ENCODE measurements at places on chromosomes 11 and 22.

GRCh38 chr11:57146301-57146700 is 35.5 kb upstream of the LRRC55 start:
- no peak for DNase-seq

GRCh38 chr22:27512283-27512761 is 289.2 kb downstream of the MN1 start:
- DNase-seq: no peak

DNA sequence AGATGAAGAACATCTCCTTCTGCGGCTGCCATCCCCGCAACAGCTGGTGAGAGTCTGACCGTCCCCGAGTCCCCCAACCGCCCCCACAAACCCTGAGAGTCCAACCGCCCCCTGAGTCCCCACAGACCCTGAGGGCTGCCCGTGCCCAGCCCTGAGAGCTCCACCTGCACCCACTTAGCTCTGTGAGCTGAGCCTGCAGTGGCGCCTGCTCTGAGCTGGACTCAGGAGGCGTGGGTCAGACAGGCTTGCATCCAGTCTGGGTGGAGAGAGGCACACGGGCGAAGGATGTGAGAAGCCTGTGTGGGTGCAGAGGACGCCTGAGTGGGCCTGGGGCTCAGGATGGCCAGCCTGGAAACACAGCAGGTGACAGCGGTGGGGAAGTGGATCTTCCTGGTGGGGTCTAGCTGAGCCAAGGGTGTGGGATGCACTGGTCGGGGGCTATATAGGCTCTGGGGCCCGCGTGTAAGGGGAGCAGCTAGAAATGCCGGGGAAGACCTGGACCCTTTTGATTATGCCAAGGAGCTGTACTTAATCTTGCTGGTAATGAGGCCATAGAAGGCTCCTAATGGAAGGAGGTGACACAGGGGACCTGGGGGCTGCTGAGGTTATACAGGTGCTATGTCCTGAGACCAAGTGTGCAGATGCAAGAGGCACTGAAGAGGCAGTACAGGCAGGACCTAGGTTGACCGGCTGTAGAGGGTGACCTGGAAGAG is 6.5 kb downstream of the MAPK8IP2 start:
- DNase-seq: no peak

- DNase-seq: peak; percentile 33
Observed at GRCh38 chr11:121194731-121195596, 93.9 kb downstream of the TECTA start.
